ENCODE measurements at places on chromosomes 7 and 10.

GRCh38 chr10:78764846-78765430, 303.8 kb upstream of the ZMIZ1 start:
- H3K27me3 ChIP-seq = peaks cover 10% of the 10 kb centered on the region
- no peak overlapping the region for H3K27ac ChIP-seq
- H3K4me3 ChIP-seq = no peak overlapping the region
- H3K36me3 ChIP-seq = no peaks in the 10 kb centered on the region

GRCh38 chr7:22430457-22430856, 69.5 kb downstream of the STEAP1B start:
- H3K36me3 ChIP-seq = no peaks in the 10 kb centered on the region
- no peaks in the 10 kb centered on the region for H3K4me1 ChIP-seq
- no peak overlapping the region for H3K4me3 ChIP-seq
- no peak for DNase-seq
- no peak overlapping the region for H3K27ac ChIP-seq
- peaks cover 6% of the 10 kb centered on the region for H3K27me3 ChIP-seq

GRCh38 chr7:29471444-29472138, 92.0 kb upstream of the PRR15 start:
- no peaks in the 10 kb centered on the region for H3K27me3 ChIP-seq
- H3K4me3 ChIP-seq = no peak overlapping the region
- no peak for DNase-seq
- H3K27ac ChIP-seq = no peak overlapping the region

DNA sequence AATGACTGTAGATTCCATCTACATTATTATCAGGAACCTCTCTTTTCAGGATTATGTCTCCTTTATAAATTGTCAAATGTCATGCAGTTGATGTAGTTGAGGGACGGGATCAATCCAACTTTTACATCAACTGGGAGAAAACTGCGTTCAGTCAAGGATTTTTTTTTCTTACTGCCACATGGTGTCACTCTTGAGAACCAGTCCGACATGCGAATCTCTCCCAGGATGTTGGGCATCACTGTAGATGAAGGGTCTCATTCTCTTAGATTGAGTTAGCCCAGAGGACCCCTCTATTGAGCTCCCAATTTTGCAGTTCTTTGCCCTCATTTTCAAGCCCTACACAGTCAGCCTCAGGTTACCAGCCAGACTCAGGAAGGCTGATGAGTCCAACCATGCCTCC, 120.3 kb upstream of the PTPRZ1 start:
- H3K4me3 ChIP-seq = no peak overlapping the region
- no peaks in the 10 kb centered on the region for H3K4me1 ChIP-seq
- H3K27me3 ChIP-seq = no peaks in the 10 kb centered on the region
- no peak for DNase-seq
- no peak overlapping the region for H3K27ac ChIP-seq
- H3K36me3 ChIP-seq = no peaks in the 10 kb centered on the region

DNA sequence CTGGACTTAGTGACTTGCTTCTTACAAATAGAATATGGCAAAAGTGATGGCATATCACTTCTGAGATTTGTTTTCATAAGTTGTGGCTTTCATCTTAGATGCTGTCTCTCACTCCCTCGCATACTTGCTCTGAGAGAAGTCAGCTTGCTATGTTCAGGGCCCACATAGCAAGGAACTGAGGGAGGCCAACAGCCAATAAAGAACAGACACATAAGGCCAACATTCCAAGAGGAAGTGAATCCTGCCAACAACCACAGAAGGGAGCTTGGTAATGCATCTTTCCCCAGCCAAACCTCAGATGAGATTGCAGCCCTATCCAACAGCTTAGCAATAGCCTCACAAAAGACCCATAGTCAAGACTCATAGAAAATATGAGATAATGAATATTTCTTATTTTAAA, 39.2 kb upstream of the DMTF1 start:
- no peak overlapping the region for H3K27ac ChIP-seq
- no peak for DNase-seq
- no peaks in the 10 kb centered on the region for H3K4me1 ChIP-seq
- no peaks in the 10 kb centered on the region for H3K36me3 ChIP-seq
- no peak overlapping the region for H3K4me3 ChIP-seq

All from activated naive CD4-positive, alpha-beta T cell treated with anti-CD3 and anti-CD28 coated beads, Interleukin-2, amount 10 ng/mL, durations not matched to agents 7 days and 5 days (primary cell).